GM19239 (cell line): ENCODE measurements at places on chromosomes 3 and 15.

- DNase-seq, result no peak
Measured at GRCh38 chr15:62969442-62970089, 73.0 kb upstream of the TPM1 start.

- no peak for DNase-seq
Measured at GRCh38 chr3:155416500-155417118, 123.1 kb upstream of the STRIT1 start.

- no peak for DNase-seq
Measured at GRCh38 chr3:16309558-16309957, 44.5 kb downstream of the OXNAD1 start.

DNA sequence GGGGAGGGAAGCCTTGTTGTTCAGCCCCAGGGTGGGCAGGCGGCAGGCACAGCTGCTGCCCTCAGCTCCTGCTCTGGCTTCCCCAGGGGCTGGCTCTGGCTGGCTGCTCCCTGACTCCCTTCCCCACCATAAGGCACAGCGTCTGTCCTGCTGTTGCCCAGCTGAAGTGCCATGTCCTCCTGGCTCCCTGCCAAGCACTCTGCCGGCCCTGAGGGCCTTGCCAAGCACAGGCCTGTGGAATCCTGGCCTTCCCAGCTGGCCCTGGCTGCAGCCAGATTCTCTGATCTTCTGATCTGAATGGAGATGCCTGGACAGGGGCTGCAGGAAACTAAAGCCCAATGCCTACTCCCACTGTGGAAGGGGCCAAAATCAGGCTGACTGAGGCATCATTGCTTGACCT lies 1.1 kb downstream of the IQCF6 start:
- no peak for DNase-seq

DNA sequence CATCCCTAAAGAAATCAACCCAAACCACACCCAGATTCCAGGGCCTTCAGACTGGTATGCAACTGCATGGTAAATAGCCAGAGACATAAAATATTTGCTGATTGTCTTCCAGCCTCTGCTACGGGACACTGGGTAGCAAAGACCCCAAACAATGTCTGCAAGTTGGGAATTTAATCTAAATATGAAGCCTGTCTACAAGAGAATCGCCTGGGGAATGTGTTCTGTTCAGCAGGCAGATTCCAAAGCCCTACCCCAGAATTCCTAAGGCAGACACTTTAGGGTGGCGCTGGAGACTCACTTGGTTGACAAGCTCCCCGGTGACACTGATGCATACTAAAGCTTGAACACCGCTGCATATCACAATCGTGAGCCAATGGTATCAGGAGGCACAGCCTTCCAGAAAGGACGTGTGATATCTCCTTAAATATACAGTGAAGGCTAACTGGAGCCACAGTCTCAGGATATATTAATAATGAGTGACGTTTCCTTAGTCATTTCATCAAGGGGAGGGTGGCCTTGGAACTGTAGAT lies 684.1 kb downstream of the NTRK3 start:
- no peak for DNase-seq
